ENCODE measurements at places on chromosomes 13 and 19. TPM values are rescaled to one million over a fixed set of nuclear protein-coding genes. Genes with fewer than 3 reads are reported as not detected.
A peak's percentile ranks its signal among the peaks of the same experiment; 100 is the strongest.

DNA sequence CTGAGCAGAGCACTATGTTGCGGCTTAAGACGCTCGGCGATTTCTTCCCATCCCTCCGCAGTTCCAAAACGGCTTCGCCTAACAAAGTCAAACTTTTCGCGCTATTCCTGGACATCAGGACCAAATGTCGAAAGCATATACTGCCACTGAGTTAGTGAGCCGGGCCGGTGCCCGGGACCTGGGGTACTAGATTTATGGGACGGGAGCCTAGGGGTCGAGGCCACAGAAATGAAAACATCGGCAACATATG, 699 bp downstream of the RCBTB2 start:
- no peak for DNase-seq

DNA sequence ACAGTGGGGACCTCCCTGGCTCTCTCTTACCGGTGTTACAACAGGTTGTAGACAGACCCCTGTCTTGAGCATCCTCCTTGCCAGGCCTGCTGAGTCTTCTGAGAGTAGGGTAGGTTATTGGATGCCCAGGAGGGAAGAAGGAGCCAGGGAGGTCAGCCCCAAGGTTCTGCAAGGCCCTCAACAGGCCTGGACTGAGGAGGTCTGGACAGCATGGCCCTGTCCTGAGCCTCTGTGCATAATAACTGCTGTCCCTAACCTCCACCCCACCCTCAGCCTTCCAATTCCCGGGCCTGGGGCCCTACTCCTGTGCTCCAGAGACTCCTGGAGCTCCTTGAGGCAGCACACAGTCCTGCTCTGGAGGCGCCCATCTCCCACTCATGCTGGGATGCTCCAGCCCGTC, 336 bp downstream of the CD22 start:
- no peak for DNase-seq

DNA sequence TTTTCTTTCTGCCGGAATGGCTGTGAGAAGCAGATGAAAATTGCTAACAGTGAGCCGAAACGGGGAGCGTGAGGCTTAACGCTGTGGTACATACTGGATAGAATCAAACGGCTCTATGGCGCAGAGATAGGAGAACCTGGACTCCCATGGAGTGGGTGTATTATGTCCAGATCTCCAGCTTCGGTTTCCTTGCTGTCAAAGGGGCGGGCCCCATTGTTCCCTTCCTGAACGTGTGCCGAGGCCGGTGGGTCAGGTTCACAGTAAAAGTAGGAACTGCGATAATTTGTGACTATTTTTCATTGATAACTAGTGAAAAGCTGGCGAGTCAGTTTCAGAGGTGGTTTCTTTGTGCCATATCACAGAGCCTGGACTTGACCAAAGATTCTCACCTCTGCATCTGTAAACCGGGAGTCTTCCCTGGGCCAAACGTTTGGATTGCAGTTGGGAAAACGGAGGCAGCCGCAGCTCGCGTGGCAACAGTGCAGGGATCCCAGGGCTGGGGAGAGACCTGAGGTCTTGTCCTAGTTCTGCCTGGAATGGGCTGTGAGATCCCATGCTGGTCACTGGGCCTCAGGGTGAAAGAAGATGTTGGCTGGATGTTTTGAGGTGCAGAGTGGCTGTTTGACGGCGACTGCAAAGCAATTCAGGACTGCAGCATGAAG, 752 bp downstream of the RPL18A start:
- no peak for DNase-seq

DNA sequence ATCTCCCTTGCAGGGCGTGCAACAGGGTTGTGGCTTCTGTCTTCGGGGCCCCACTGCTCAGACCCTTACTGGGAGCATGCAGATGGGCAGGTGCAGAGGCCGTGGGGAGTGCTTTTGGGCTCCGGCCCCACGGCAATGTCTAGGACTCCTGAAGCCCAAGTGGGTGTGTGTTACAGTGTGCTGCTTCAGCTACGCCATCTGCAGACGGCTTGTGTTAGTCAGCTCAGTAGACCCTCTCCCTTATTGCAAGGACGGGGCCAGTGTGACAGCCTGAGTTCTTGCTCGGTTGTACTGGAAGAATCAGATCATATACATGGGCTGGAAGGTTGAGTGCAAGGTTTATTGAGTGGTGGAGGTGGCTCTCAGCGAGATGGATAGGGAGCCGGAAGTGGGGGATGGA, 39.3 kb downstream of the DNAJC3 start:
- no peak for DNase-seq

GRCh38 chr19:1292419-1293151, 6.9 kb downstream of the EFNA2 start:
- no peak for DNase-seq

GRCh38 chr13:84279166-84279565, 396.9 kb upstream of the SLITRK1 start:
- no peak for DNase-seq

GRCh38 chr13:50650592-50651504, 192.6 kb downstream of the DLEU7 start:
- DNase-seq = no peak

DNA sequence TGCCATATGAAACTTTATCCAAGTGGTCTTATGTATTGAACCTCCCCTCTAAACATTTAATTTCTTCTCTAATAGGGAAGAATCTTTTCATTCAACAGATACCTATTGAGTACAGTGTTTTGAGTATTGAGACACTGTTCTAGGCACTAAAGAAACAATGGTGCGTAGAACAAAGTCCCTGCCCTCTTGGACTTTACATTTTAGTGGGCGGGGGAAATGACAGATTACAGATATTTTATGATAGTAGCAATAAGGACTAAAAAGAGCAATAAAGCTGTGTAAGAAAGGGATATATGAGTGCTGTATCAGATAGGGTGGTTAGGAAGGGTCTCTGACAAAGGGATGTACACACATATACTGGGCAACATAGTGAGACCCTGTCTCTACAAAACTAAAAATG, 5.4 kb downstream of the NUDT15 start:
- no peak for DNase-seq

- no peak for DNase-seq
Measured at GRCh38 chr13:65468628-65469027, 1761.5 kb downstream of the PCDH9 start.

DNA sequence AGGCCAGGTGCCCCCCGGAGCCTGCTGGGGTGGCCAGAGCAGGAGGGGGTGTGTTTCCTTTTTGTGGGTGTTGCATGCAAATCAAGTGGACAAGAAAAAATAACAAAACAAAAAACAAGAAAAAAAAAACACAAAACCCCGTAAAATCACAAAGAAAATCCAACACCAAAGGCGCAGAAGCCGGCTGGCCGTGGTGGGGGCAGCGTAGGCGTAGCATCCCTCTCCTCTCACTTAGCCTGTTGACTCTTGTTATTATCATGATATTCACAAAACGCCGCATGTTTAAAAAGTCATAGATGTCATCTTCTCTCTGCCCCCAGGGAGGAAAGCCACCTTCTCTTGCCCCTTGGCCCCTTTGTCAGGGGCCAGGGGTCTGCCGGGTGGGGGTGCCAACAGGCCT, 978 bp upstream of the TGFBR3L start:
- DNase-seq = no peak

DNA sequence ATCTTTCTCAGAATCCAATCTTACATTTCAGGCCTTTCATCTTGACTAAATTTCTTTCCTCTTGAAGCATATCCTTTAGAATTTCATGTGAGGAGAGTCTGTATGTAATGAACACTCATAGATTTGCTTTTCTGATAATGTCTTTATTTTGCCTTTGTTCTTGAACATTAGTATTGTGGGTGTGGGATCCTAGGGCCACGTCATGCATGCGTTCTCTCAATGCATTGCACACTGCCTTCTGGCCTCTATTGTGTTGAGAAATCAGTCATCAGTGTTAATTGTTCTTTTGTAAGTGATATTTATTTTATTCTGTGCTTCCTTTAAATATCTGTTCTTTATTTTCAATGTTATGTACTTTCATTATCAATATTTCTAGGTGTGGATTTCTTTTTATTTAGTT, 364.9 kb downstream of the OXGR1 start:
- DNase-seq = no peak

GRCh38 chr13:54536112-54536511, 1507.5 kb downstream of the OLFM4 start:
- DNase-seq = no peak

- no peak for DNase-seq
Measured at GRCh38 chr13:110466266-110466915, 95.1 kb downstream of the RAB20 start.

DNA sequence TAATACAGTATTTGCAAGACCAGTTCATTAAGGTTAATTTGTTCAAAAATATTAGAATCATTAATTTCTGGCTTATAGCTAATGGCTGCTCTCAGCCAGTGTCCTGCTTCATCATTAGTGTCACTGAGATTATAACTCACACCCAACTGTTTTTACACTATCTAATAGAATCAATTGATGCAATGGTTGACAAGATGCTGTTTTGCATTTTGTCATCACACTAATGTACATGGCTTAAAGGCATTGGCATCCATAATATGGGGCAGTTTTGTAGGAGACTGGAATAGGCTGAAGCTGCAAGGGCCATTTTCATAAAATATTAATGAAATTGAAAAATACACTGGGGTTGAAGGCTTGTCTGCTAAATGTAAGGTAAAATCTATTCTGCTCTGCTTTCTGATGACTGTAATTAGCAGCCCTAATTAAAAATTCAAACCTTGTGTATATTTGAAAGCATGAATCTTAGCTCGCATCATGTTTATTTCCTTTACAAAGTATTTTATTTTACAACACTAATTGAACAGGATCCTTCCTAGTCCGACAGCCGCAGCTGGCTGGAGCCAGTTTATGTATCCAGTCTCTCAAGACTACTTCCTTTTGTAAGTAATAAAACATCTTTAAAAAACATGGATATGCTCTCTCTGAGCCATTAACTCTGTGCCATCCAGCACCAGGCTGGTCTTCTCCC, 296.7 kb downstream of the POU4F1 start:
- no peak for DNase-seq

GRCh38 chr19:6828306-6828697, 55.8 kb downstream of the VAV1 start:
- no peak for DNase-seq

DNA sequence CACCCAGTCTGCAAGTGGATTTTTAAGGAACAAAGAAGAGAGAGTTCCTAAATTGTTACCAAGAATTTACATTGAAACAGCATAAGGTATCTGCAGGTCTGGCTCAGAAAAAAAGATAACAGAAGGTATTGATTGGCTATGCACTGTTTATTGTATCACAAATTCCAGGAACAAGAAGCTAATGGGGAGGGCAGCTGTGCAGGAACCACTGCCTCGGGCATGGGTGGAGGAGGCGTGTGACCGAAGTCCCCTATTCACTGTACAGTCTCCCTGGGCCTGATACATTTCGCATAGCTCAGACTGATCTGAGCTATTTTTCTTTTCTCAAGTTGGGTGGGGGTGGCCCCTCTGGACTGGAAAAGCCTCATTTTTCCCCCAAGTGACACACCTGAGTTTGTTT, 11.7 kb downstream of the NECTIN2 start:
- no peak for DNase-seq

GRCh38 chr13:21309542-21310172, 133.2 kb downstream of the MRPL57 start:
- no peak for DNase-seq

DNA sequence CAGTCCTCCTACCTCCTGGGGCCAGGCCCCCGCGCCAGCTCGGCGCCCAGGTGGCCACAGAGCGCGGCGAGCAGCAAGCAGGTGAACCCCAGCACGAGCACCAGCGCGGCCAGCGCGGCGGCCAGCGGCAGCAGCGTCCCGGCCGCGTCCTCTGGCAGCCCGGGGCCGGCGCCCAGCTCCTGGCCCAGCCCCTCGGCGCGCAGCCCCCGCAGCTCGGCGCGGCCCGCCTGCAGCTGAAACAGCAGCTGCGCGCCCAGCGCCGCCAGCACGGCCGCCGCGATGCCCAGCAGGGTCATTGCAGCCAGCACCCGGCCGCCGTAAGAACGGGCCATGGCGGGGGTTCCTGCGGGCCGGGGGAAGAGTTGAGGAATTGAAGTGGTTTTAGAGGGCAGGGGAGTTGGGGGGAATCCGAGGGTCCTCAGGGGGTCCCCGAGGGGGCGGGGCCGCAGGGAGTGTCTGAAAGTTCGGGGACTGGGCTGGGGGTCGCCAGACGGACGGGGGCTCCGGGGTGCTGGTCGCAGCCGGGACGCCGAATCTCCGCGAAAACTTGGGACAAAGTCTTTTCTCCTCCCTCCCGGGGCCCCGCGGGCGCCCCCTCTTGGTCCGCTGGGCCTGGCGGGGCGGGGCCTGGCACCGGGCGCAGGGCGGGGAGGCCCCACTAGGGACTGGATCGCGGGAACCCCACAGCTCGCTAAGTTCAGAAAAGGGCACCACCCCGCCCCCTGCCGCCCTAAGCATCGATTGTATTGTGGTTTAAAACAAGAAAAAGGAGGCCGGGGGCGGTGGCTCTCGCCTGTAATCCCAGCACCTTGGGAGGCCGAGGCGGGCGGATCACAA, at the start of gene TMEM221:
Gene TMEM221 (minus strand): TSS at position 538 of the 837 bp plus-strand sequence. CDS start 206 bp downstream, at position 332.
- peak; percentile 76 for DNase-seq

GRCh38 chr13:86729206-86729605, 930.0 kb upstream of the SLITRK6 start:
- DNase-seq = no peak

- DNase-seq = no peak
Measured at GRCh38 chr13:87078947-87079795, 592.0 kb upstream of the SLITRK5 start.

- no peak for DNase-seq
Measured at GRCh38 chr19:28642787-28643683, 569.9 kb downstream of the UQCRFS1 start.

GRCh38 chr13:88086577-88086976, 415.4 kb downstream of the SLITRK5 start:
- DNase-seq = no peak

- no peak for DNase-seq
Measured at GRCh38 chr19:45953676-45954075, 20.0 kb downstream of the NOVA2 start.

GRCh38 chr13:95180513-95181245, 120.6 kb downstream of the ABCC4 start:
- no peak for DNase-seq

The CD209 gene
- not detected for total RNA-seq

The BCAM gene
- total RNA-seq = not detected

The CTXN1 gene
- 0.29 TPM for total RNA-seq

The ATXN8OS gene
- total RNA-seq = not detected

The TPTE2 gene
- not detected for total RNA-seq

The DPRX gene
- total RNA-seq = not detected

The IRF2BP1 gene
- 14.7 TPM for total RNA-seq

The CYP4F2 gene
- total RNA-seq = not detected

The CLDN10 gene
- total RNA-seq = not detected
